ENCODE measurements at places on chromosomes 4 and X.

DNA sequence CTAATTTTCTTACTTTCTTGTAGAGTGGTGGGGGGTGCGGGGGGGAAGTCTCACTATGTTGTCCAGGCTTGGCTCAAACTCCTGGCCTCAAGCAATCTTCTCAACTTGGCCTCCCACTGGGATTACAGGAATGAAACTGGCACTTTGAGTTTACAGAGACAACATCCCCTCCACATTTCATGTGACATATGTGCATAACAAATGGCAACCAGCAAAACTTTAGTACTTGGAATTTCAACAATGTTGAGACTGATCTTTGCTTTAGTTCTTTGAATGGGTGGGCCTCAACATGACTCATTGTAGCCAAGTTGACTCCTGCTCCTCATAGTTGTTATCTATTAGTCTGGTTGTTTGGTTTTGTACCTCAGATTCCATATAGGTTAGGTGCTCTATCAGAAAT is 11.4 kb upstream of the FMR1 start:
- DNase-seq: no peak

DNA sequence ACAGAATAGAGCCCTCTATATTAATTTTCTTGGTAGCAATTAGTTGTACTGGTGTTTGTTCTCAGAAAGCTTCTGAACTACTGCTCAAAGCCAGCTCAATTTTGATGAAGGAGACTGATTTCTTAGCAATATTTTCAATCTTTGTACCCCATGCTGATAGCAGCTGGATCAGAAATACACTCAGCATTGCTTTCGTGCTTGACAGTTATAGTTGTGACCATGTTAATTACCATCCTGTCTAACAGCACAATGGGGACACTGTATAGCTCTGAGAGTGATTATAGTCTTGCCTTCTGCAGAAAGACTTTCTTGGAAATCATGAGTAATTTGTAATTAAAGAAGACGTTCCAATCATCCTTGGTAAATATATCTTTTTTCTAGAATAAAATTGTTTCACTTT is 79.7 kb upstream of the GNPDA2 start:
- no peak for DNase-seq

DNA sequence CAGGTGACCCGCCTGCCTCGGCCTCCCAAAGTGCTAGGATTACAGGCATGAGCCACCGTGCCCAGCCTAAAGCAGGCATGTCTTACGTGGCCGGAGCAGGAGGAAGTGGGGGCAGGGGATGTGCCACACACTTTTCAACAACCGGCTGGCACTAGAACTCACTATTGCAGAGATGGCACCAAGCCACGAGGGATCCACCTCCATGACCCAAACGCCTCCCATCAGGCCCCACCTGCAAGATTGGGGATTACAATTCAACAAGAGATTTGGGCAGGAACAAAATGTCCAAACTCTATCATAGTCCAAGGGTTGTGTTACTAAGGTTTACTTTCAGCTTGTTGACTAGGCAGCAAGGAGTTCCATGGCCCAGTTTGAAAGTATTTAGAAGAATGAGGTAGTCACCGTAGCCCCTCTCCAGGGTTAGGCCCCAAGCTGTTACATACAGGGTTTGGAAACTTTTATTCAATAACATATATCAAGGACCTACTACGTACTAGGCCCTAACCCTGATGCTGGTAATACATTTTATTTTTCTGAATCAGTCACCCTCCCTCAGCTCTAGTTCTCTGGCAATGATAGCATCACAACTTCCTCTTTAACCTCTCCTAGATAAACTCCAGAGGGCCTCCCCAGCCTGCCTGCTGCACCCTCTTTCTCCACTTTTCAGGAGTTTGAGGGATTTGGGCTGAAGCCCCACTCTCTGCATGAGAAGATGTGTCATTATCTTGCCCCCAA is 18.0 kb upstream of the TBC1D14 start:
- DNase-seq: no peak

GRCh38 chrX:150767475-150768131 is 74.4 kb downstream of the MTMR1 start:
- no peak for DNase-seq

DNA sequence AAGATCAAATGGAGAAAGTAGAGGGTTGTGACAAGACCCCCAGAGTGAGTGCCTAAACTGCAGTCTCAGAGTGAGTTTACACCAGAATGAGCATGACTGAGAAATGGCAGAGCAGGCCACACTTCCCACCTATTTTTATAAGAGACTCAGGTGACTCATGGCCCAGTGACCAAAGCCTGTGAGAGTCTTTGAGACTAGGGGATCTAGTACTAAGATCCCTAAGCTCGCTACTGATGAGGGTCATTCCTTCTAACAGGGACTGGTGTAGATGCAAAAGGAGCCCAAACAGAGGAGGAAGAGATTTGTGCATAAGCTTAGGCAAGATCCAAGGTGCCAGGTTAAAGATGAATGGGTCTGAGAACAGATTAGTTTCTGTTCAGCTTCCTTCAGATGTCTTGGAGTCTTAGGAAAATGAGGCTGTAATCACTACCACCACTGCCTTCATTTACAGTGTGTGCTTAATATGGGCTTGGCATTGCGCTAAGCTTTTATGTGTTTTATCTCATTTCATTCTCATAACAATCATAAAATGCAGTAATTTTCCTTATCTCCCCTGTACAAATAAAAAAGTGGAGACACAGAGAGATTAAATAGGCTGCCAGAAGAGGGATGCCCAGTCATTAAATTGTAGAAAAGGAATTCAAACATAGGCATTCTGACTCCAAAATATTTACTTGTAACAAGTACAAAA is 62.8 kb downstream of the RWDD4 start:
- DNase-seq: no peak

DNA sequence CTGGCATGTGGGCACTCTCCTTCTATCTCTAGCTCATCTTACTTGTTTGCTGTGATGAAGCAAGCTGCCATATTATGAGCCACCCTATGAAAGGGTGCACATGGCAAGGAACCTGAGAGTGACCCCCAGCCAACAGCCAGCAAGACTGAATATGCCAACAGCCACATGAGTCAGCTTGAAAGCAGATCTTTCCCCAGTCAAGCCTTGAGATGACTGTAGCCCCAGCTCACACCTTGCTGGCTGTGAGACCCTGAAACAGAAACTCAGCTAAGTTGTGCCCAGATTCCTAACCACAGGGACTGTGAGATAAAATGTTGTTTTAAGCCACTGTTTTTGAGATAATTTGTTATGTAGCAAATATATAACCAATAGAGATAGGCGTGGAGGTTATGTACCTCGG is 36.2 kb downstream of the KDM5C start:
- no peak for DNase-seq

GRCh38 chrX:120468479-120468824 is 644 bp downstream of the LAMP2 start:
- DNase-seq: no peak

DNA sequence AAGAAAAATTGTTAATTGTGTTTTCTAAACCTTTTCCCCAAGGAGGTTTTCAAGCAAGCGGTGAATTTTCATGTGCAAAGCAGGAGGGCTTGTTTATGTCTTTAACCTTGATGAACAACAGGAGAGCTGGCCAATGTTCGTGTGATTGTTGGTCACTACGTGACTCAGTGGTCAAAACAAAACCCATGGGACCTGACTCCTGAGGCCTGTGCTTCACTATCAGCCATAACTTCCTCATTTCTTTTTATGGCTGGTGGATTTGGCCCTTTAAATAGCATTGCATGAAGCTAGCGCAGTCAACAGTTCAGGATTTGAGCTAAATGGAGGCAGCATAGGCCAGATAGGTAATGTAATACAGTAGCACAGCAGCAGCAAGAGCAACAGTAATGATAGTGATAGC is 80.5 kb downstream of the MID1IP1 start:
- no peak for DNase-seq

- no peak for DNase-seq
Observed at GRCh38 chrX:106905064-106905708, 2.0 kb upstream of the RIPPLY1 start.

GRCh38 chr4:54802336-54802735 is 144.6 kb downstream of the KIT start:
- DNase-seq: no peak

DNA sequence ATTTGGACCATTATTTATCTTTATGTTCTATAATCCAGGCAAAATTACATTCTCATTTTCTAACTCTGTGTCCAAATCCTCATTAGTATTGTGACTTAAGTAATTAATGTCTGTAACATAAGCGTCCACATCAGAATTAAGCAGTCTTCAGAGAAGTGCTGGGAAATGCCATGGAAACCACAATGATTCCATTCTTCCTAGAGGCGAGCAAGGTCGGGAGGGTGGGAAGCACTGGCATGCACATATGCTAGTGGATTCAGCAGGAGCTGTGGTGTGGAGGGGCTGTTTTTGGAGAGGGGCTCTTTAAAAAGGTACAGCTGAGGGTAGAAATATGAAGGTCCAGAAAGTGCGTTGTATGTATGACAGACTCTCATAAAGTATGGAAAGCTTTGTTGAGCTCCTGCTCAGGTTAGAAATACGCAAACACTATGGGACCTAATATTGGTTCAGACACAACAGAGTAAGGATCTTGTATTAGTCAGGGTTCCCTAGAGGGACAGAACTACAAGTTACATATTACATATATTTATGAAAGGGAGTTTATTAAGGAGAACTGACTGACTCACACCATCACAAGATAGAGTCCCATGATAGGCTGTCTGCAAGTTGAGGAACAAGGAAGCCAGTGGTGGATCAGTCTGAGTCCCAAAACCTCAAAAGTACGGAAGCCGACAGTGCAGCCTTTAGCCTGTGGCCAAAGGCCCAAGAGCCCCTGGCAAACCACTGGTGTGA is 61.5 kb downstream of the GLRA2 start:
- DNase-seq: no peak

DNA sequence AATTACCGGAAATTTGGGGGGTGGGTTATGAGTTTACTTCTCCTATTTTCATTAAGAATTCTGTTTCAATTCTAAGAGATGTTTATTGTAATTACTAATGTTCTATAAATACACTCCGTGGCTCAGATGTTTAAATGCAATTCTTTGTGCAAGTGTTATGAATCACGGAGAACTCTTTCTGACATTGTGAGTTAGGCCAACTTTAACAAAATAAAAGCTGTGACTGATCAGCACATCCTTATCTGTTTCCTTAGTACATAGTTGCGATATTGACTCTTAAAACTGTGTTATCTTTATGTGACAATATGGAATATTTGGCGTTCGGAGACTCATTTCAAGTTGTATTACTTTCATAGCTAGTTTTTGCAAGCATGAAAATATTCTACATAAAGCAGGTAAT is 902 bp downstream of the KLHL4 start:
- DNase-seq: no peak

DNA sequence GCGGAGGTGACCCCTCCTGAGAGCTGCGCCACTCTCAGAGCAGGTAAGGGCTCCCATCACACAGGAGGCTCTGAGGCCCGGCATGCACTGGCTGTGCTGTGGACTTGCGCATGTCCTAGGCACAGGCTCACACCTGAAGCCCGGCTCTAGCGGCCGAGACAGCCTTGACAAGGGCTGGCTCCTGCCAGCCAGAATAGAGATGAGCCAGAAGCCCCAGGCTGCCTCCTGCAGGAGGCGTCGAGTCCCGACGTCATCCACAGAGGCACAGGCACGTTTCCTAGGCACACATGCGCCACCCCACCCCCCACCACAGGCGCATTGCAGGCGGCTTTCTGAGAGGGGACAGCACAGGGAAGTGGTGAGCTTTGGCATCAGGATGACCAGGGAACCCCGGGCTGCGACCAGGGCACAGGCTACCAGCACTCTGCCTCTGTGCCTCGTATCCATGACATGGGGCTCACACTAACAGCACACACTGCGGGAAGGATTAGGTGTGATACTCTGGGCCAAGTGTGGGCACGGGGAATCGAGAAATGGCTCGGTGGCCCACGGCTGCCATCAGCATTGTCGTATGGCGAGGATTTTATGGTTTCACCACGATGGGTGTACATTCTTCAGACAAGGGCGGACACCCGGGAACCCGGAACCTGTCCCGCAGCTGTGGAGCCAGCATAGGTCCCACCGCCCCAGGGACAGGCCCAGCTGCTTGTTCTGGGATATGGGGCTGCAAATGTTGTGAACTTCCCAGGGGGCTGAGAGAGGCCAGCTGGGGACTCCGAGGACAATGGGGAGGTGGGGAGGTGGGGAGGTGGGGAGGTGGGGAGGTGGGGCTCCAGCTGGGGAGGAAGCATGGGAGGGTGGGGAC is 90.7 kb upstream of the ADRA2C start:
- no peak for DNase-seq

- no peak for DNase-seq
Observed at GRCh38 chr4:111360906-111361305, 738.0 kb upstream of the PITX2 start.

GRCh38 chrX:10326578-10326977 is 169.8 kb downstream of the CLCN4 start:
- DNase-seq: no peak

- DNase-seq: no peak
Observed at GRCh38 chrX:133645256-133645655, 230.0 kb upstream of the GPC4 start.

DNA sequence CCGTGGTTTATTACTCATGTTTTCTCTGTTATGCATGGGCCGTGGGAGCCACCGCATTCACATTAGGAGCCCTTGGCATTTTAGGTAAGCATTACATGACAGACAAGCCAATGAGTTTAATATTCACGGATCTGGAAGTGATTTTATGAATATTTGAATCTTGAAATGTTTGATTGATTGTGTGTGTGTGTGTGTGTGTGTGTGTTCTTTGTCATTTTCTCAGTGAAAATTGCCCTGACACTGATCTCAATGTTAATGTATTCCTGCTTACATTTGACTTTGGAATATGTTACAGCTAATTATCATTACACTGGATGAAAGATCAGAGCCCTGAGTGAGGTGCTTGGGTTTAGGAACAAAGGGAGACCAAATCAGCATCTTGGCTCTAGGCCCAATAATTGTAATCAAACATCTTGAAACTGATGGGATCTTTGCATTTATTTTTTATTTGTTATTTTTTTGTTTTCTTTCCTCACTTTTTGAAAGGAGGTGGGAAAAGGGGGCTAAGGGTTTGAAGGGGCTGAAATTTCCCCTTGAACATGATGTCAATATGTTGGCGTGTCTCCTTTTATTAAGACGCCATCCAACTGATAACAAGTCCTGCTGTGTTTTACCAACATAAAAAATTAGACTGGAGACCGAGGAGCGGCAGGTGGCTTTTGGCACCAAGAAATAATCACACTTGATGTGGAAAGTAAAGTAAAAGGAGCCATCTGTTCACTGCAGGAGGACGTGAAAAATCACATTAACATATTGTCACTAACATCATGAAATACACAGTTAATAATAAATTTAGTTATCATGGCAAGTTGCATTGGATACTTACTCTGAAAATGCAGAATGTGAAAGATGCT is 5.2 kb upstream of the GK2 start:
- no peak for DNase-seq
